GM23248 (cell line): ENCODE measurements at places on chromosomes 1 and 21. TPM values are rescaled to one million over a fixed set of nuclear protein-coding genes. Genes with fewer than 3 reads are reported as not detected.

Gene CD84
- not detected in 2 replicates for total RNA-seq

Gene SHE
- total RNA-seq = not detected in 2 replicates

Gene HOOK1
- not detected in 2 replicates for total RNA-seq

Gene IGSF8
- total RNA-seq = 43.3 and 52.2 TPM in 2 replicates

Gene EXOC8
- 12.4 and 14.6 TPM in 2 replicates for total RNA-seq

Gene AGT
- total RNA-seq = not detected in 2 replicates

Gene MX2
- 0.54 and 2.8 TPM in 2 replicates for total RNA-seq

Gene REN
- not detected in 2 replicates for total RNA-seq
